Activated CD4-positive, alpha-beta T cell treated with anti-CD3 and anti-CD28 coated beads, Interleukin-2, amount 50 U/mL, for 48 hours (primary cell): ENCODE measurements at places on chromosomes 2 and 18.

DNA sequence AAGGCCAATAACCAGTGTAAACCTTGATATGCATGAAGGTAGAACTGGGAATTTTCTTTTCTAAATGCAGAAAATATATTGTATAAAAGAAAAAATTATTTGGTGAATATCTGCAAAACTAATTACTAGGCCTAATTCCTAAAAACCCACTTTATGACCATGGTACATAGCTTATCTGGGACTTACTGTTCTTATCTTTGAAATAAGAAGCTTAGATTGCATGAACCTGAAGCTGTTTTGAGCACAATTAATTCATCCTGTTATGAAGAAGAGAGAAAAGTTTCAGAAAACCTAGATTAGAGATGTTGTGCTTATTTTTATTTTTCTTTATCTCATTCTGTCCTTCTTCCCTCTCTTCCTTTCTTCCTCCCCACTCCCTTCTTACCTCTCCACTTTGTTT is 235.0 kb downstream of the GULP1 start:
- no peak for DNase-seq

DNA sequence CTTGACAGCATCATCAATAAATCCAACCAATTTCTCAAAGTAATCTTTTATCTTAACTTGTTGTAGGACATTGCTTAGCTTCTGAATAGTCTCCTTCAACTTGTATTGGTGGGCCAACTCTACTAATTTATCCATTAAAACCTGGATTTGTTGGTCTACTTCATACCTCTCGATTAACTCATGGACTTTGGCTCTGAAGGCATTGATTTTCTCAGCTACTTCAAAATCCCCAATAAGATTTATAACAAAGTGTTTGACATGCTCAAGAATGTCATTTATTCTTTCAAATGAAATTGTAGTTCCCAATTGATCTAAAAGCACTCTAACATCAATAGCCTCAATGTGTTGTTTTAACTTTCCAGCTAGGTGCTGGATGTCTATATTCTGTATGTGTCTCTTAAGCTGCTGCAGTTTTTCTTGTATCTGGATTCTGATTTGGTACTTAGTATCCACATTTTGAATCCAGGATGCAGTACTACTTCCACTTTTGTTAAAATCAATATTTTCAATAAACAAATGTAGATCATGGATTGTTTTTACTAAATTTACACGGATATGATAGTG is 34.1 kb downstream of the APOB start:
- DNase-seq: no peak

- no peak for DNase-seq
These were observed 21.2 kb downstream of the SMAD4 start for GRCh38 chr18:51051105-51051712.

GRCh38 chr18:40108596-40108995 is 1846.4 kb upstream of the PIK3C3 start:
- no peak for DNase-seq

- no peak for DNase-seq
These were observed 22.8 kb downstream of the ADRA2B start for GRCh38 chr2:96093528-96093927.
